ENCODE measurements at places on chromosomes 13 and 19. TPM values are rescaled to one million over a fixed set of nuclear protein-coding genes. Genes with fewer than 3 reads are reported as not detected.
A peak's percentile ranks its signal among the peaks of the same experiment; 100 is the strongest.

The CFAP97D2 gene
- total RNA-seq, result not detected

The PLIN4 gene
- total RNA-seq, result not detected

DNA sequence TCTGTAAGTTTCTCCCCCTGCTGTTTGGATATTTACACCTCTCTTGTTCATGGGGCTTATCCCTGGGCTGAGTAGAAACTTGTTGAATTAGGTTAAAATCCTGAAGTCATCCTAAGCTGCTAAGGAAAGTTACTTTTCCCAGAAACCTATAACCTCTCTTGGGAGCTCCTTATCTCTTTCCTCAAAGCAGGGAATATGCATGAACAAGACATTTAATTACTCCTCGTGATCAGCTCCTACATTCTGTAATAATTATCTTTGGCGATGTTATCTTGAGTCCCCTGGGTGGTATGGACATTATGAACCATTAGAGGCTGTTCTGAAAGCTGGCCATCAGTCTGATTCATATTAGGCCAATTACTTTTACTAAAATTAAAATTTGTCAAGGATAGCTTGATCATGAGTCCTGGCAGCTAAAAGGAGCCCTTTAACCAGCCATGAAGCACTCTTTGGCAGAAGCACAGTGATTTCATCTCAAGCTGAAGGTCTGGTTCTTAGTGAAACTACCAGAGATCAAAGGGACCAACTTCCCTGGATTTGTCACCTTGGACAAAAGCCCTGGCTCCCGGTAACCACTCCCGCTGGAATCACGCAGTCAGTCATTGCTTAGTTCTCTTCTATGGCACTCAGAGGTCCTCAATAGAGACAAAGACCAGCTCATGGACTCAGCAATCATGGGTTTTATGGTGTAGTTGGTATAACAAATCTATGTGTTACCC, 811.8 kb downstream of the UQCRFS1 start:
- no peaks in the 10 kb centered on the region for H3K27me3 ChIP-seq
- H3K36me3 ChIP-seq, result no peaks in the 10 kb centered on the region
- H3K4me3 ChIP-seq, result no peak overlapping the region
- H3K4me1 ChIP-seq, result no peaks in the 10 kb centered on the region

DNA sequence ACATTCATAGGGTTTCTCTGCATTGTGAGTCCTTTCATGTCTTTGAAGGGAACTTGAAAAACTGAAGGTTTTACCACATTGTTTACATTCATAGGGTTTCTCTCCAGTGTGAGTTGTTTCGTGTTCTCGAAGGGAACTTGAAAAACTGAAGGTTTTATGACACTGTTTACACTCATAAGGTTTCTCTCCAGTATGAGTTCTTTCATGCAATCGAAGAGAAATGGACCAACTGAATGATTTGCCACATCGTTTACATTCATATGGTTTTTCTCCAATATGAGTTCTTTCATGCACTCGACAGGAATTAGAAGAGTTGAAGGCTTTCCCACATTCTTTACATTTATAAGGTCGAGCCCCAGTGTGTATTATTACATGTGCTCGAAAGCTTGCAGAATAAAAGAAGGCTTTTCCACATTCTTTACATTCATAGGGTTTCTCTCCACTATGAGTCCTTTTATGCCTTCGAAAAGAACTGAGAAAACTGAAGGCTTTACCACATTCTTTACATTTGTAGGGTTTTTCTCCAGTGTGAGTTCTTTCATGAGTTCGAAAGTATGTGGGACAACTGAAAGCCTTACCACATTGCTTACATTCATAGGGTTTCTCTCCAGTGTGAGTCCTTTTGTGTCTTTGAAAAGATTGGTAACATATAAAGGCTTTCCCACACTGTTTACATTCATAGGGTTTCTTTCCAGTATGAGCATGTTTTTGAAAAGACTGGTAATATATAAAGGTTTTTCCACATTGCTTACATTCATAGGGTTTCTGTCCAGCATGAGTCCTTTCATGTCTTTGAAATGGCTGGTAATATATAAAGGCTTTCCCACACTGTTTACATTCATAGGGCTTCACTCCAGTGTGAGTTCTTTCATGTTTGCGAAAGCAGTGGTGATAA, 20.7 kb downstream of the ZNF14 start:
- no peak for DNase-seq
- H3K27ac ChIP-seq, result no peak overlapping the region
- H3K27me3 ChIP-seq, result no peaks in the 10 kb centered on the region
- peaks cover 90% of the 10 kb centered on the region for H3K36me3 ChIP-seq

DNA sequence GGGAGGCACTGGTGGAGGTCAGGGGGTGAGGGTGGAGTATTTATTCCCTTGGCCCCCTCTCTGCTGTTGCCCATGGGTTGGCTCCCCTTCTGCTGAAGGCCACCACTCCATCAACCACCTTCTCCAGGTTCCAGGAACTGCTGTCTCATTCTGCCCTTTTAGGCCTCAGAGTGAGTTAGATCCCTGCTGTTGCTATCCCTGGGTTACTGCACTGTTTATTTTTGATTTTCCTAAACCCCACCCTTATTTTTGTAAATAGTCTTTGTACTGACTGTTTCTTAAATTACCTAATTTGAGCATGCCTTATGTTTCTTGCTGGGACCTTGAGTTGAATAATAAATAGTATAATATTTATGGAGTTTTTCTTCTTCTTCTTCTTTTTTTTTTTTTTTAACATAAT, 132.8 kb downstream of the RGCC start:
- no peaks in the 10 kb centered on the region for H3K27me3 ChIP-seq
- no peak overlapping the region for H3K4me3 ChIP-seq
- peaks cover 3% of the 10 kb centered on the region for H3K4me1 ChIP-seq
- DNase-seq, result no peak
- peak overlapping the region; percentile 37 for H3K27ac ChIP-seq

DNA sequence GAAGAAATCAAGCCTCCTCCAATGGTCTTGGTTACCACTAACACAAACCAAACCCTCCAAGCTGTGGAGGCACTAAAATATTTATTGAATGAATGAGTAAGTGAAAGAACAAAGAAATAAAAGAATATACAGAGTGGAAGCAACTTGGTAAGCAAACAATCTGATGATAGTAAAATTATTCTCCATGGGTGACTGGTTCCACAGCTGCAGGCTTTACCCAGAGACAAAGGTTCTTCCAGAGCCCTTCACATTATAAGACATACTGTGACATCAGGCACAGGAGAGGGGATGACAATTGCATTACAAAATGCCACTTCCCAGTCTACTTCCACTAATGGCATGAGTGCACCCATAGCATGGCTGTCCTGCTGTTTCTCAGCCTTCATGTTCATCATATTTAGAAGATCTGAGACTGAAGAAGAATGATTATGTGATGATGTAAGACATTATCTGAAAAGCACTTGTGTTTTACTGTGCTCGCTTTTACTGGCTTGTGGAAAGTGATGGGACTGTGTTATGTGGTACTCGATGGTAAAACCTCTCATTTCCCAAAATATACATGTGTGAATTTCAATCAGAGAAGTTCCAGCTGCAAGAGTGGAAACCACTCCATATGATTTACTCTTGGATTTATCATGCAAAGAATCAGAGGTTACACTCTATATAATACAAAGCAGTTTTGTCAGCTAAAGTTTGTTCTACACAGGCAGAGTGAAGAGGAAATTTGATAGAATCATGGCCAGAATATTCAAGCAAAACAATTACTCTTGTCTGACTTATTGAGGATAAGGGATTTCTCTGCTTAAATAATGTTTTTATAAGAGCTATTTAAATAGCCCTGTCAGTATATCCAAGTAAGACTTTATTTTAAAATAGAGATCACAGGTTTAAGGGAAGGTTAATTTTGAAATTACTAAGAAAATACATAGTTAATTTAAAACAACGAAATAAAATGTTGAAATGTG, 220.2 kb upstream of the NBEA start:
- no peaks in the 10 kb centered on the region for H3K27me3 ChIP-seq
- H3K4me1 ChIP-seq, result no peaks in the 10 kb centered on the region
- H3K36me3 ChIP-seq, result no peaks in the 10 kb centered on the region
- no peak for DNase-seq
- H3K27ac ChIP-seq, result no peak overlapping the region
- H3K4me3 ChIP-seq, result no peak overlapping the region

- peaks cover 56% of the 10 kb centered on the region for H3K4me1 ChIP-seq
- peaks cover 54% of the 10 kb centered on the region for H3K36me3 ChIP-seq
- H3K27me3 ChIP-seq, result no peaks in the 10 kb centered on the region
- H3K4me3 ChIP-seq, result peak overlapping the region; percentile 49
- peak; percentile 86 for DNase-seq
Observed at GRCh38 chr19:43765109-43765876, 10.5 kb upstream of the SMG9 start.

GRCh38 chr13:41465898-41466320, 8.6 kb downstream of the RGCC start:
- H3K27ac ChIP-seq, result peak overlapping the region; percentile 94
- H3K4me1 ChIP-seq, result peaks cover 77% of the 10 kb centered on the region
- no peak for DNase-seq
- H3K27me3 ChIP-seq, result no peaks in the 10 kb centered on the region
- no peak overlapping the region for H3K4me3 ChIP-seq
